CD4-positive, alpha-beta T cell treated with Interleukin-4 for 4 hours (primary cell): ENCODE measurements at places on chromosomes 5 and 9.
A peak's percentile ranks its signal among the peaks of the same experiment; 100 is the strongest.

GRCh38 chr5:89883967-89884366 is 525.6 kb downstream of the CETN3 start:
- DNase-seq = no peak

DNA sequence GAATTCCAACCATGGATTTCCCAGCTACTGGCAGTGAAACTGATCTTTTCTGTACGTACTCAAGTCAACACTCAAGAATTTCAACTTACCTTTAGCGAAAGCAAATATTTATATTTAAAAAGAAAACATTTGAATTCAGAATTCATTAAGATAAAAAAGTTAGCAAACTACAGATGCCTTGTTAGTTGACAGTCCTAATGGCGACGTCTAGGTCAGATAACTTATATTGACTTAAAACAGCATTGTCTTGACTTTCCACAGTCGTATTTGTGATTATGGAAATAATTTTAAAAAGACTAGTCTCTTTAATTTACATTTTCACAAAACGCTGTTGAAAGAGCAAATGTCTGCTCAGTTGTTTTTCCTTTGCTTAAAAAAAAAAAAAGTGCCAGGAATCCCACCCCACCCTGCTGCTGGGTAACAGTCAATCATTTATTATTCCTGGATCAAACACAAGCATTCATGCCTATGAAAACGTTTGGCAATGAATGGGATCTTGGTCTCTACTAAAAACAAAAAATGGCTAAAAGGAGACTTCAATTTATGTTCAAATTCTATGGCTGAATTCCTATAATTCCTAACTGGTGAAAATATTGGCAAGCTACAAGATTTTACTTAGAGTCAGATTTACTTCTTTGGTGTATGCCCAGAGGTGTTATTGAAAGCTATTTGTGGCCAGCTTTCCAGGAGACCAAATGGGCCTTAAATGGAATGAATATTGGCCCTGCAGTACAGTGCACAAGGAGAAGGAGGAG is 22.0 kb downstream of the OR2S2 start:
- no peak for DNase-seq

- DNase-seq = no peak
Measured at GRCh38 chr5:33184367-33184766, 256.4 kb upstream of the TARS1 start.

- DNase-seq = no peak
Measured at GRCh38 chr5:42301349-42301748, 121.9 kb upstream of the GHR start.

DNA sequence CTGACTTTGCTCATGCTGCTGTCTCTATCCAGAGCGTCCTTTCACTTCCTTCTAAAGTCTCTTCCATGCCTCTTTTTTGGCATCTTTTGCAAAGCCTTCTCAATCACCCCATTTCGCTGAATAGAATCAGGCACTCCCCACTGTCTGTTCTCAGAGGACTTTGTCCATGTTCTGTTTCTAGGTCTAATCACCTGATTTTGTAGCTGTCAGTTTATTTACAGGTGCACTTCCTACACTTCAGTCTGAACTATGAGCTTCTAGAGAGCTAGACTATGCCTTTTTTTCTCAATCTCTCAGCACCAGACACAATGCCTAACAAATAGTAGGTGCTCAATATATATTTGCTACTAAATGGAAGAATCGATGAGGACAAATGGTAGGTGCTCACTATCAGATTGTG is 29.9 kb downstream of the TLR4 start:
- DNase-seq = no peak

DNA sequence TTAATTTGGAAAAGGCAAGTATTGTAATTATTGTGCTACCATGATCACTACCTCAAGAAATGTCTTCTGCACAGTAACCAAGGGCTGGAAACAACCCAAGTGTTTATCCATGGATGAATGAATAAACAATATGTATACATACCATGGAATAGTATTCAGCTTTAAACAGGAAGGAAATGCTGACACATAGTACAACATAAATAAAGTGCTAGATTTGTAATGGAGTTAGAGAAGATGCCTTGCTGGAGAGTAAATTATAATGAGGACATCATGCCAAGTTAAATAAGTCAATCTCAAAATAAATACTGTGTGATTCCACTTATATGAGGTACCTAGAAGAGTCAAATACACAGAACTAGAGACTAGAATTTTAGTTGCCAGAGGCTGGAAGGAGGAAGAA is 160.0 kb downstream of the CCDC192 start:
- no peak for DNase-seq

DNA sequence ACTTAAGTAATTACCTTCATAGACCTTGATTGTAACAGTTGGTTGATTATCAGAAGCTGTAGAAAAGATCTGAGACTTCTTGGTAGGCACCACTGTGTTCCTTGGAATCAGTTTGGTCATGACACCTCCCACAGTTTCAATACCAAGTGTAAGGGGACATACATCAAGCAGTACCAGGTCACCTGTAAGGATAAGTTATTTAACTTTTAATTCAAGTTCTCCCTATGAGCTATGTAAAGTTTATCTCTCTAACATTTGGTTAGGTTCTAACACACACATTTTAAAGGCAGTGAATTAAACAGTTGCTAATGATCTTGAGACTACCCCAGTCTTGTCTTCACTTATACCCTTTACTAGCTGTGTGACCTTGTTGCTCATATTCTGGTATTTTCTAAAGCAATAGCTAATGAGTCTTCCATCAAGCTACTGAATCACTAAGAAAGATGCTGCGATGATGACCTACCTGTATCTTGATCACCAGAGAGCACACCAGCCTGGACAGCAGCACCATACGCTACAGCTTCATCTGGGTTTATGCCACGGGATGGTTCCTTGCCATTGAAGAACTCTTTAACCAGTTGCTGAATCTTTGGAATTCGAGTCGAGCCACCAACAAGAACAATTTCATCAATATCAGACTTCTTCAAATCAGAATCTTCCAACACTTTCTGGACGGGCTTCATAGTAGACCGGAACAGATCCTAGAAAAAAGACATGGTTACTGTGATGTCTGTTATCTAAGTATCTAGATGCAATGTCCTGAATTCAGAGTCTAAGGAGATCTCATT is 2.8 kb downstream of the HSPA5 start:
- no peak for DNase-seq

GRCh38 chr5:10981932-10982331 is 220.9 kb upstream of the DAP start:
- no peak for DNase-seq

DNA sequence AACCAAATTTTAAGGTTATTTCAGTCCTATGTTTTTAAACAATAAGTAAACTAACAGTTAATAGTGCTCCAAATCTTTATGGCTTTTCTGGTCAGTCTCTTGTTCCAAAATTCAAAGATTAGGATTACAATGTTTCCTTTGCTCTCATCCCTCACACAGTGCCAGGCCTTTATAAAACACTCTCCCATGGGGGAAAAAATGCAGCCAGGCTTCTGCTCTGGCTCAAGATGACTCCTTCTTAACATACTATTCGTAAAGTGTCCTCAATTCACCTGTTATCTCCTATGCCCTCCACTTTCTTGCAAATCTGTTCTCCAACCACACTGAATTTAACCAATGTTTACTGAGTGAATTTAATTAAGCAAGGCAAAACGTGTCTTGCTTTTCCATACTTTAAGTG is 1.4 kb downstream of the CEP120 start:
- no peak for DNase-seq

- no peak for DNase-seq
Measured at GRCh38 chr9:103707181-103707580, 386.9 kb upstream of the SMC2 start.

DNA sequence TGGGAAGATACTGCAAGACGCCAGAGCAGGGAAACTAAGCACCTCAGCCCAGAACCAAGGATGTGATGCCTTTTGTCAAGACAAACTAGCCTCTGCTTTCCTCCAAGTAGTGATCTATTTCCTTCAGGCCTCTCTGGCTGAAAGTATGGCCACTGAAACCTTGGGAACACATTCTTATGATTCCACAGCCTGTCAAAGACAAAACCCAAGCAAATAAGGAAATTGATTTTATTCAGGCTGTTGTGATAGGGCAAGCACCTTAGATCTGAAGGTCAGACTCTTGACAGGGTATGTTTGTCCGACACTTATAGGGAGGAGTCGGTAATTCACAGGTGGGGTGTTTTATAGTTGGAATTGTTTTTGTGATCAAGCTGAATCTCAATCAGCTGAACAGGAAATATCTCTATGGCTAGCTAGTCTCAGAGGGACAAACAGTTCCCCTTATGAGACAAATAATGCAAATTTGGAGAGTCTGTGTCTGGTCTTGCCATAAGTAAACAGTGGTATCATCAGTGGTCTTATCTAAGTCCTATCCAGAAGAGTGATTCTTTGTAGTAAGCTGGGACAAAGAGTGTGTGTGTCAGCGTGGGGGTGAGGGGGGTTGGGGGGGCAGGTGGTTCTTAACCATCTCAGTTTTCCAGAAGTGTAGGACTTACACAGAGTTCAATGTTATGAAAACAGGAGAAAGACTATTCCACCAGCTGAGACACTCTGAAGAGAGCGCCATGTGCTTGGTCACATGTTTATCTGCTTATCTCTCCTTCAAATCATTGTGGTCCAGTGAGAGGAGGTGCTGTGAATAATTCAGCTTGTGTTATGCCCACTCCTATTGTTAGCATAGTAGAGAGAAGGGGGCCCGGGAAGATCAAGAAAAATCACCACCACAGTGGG is 6.7 kb upstream of the ZCCHC10 start:
- DNase-seq = peak; percentile 11

DNA sequence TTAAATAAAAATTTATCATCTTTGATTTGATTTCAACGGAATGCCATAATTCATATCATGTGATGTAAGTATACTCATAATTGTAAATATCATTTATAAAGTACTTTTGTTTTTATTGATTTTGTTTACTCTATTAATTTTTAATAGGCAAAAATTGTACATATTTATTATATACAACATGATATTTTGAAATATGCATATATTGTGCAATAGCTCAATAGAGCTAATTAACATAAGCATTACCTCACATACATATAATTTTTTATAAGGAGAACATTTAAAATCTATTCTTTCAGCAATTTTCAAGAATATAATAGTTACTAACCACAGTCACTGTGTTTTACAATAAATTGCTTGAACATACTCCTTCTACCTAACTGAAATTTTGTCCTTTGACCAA is 25.0 kb upstream of the CCNH start:
- DNase-seq = no peak

DNA sequence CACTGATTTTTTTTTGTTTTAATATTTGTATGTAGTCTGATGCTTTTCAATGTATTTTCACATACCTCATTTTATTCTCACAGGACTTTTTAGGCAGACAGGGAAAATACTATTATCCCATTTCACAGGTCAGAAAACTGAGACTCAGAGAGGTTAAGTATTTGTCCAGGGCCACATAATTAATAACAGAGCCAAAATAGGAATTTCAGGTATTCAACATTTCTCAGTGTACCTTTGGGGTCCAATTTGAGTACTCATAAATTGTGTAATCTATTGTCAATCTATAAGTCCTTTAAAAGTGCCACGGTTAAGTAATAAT is 120.7 kb upstream of the GRHPR start:
- no peak for DNase-seq

GRCh38 chr9:133709015-133709611 is 29.0 kb downstream of the SARDH start:
- peak; percentile 61 for DNase-seq

DNA sequence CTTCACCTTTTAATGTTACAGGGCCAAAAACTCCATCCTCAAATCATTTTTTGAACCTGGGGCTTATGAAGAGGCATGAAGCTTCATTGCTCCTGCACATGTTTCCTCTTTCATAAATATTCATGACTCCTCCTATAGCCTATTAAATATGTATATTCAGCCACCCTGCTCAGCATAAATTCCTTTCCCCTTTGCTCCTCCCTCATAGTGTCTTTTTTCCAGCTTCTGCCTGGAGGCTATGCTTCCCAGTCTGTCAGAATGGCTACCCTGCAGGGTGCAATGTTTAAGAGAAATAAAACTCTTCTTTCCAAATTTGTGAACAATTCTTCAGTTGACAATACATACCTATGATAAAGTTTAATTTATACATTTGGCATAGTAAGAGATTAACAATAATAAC is 1082.9 kb upstream of the CDH18 start:
- no peak for DNase-seq

- DNase-seq = no peak
Measured at GRCh38 chr9:97480749-97481148, 20.7 kb upstream of the TMOD1 start.
